Karpas-422 (cell line): ENCODE measurements at places on chromosomes 11 and 22.

GRCh38 chr11:46427364-46427763 lies 35.8 kb upstream of the CHRM4 start:
- DNase-seq: peak; percentile 49

GRCh38 chr11:88158081-88158480 lies 17.2 kb downstream of the RAB38 start:
- no peak for DNase-seq

DNA sequence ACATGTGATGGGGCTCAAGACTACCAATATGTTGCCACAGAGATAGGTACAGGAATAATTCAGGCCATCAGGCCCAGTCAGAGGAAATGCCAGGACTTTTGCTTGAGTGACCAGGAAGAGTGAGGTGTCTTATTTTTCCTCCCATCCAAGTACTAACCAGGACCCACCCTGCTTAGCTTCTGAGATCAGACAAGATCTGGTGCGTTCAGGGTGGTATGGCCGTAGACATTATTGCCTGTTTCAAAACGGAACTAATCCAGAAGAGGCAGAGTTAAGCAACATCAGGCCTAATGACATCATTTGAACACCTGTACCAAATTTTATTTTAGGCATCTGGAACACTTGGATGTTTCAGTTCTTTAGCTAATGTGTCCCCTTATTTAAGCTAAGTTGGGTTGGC lies 205.5 kb upstream of the POU2AF2 start:
- DNase-seq: peak; percentile 53

DNA sequence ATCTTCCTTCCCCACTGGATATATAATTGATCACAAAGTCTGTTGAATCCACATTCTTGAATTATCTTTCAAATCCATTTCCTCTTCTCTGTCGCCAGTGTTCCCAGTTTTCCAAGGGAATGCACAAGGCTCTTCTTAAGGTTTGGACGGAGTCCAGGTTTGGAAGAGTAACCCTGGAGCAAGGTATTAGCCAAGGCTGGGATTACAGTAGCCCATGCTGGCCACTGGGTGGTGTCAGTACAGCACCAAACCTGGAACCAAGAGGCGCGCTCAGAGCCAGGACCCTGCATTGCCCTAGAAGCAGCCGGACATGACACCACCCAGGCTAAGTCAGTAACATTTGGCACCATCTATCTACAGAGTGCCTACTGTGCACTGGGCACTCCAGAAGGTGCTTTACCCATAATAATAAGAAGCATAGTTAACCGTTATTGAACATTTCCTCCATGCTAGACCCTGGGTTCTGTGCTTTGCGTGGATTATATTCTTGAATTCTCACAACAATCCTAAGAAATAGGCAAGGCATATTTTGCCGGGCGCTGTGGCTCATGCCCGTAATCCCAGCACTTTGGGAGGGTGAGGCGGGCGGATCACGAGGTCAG lies 48.0 kb upstream of the CLPB start:
- DNase-seq: peak; percentile 79

- DNase-seq: no peak
Observed at GRCh38 chr11:117851106-117851505, 25.4 kb downstream of the FXYD6 start.

- no peak for DNase-seq
Observed at GRCh38 chr11:95549301-95549700, 240.3 kb downstream of the FAM76B start.

- DNase-seq: no peak
Observed at GRCh38 chr11:102590276-102591049, 34.7 kb downstream of the MMP20 start.

- DNase-seq: no peak
Observed at GRCh38 chr22:17631076-17631565, 2.6 kb upstream of the ATP6V1E1 start.
